ENCODE measurements at places on chromosomes 5 and 9. TPM values are rescaled to one million over a fixed set of nuclear protein-coding genes. Genes with fewer than 3 reads are reported as not detected.

Gene C9orf50
- polyA plus RNA-seq: not detected

Gene ANKRD55
- 0.57 TPM for polyA plus RNA-seq

Gene C9orf153
- polyA plus RNA-seq: 0.36 TPM

Gene ADGRD2
- polyA plus RNA-seq: not detected

Gene SLC36A3
- not detected for polyA plus RNA-seq

DNA sequence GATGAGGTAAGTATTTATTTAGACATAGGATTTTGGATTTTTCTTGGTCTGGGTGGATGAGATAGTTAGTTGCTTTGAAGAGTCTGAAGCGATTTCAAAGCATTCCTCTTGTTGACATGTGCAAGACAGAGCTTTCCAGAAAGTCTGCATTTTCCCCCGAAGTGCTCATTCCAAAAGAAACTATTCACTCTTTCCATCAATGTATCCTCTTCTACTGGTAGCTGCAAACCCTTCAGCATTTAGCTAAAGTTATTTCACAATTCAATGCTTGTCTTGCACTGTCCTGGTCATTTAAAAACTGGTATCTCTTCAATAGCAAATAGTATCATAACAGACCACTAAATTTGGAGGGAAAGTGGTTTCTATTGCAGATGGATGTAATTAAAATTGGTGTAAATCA is 13.0 kb downstream of the NREP start:
- DNase-seq: no peak

DNA sequence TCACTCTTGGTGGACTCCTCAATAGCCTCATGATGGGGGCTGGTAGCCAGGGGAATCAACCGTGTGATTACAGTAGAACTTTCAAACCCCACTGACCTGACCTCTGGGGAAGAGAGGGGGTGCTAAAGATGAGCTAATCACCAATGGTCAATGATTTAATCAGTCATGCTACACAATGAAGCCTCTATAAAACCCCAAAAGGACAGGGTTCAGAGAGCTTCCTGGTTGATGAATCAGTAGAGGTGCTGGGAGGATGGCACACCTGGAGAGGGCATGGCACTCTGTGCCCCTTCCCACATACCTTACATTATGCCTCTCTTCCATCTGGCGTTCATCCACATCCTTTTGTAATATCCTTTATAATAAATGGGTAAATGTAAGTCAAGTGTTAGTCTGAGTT is 8.9 kb upstream of the SH3TC2 start:
- DNase-seq: no peak

GRCh38 chr9:115202181-115202580 is 84.2 kb upstream of the TNC start:
- DNase-seq: no peak

- DNase-seq: no peak
Measured at GRCh38 chr5:138338411-138339090, 485 bp downstream of the FAM53C start.

DNA sequence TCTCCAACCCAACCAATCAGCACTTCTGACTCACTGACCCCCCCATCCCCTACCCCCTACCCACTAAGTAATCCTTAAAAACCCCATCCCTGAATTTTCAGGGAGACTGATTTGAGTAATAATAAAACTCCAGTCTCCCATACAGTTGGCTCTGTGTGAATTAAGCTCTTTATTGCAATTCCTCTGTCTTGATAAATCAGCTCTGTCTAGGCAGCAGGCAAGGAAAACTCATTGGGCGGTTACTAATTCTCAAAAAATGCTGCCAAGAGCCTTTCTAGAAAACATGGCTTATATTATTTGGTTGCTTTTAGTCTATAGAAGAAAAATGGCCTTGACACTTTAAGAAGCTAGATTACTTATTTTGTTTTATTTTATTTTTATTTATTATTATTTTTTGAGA is 131.7 kb downstream of the SUSD1 start:
- no peak for DNase-seq

DNA sequence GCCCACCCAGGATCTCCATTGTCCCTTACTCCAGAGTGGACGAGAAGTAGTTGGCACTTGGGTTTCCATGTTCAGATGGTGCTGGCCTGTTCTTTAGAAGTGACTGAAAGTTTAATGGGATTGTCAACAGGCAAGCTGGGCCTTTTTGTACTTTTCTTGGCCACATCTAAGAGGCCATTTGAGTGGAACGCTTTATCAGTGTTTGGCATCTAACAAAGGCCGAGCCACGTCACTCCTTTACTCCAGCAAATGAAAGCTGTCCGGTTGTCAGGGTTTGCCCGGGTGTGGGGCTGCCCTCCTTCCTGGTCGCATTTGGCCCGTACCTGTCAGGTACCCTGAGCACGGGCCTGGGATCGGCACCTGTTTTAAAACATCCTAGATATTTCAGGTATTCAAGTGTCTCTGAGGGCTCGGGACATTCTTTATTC is 71.5 kb downstream of the RCL1 start:
- no peak for DNase-seq

GRCh38 chr5:164306662-164307061 is 801.2 kb downstream of the MAT2B start:
- no peak for DNase-seq

DNA sequence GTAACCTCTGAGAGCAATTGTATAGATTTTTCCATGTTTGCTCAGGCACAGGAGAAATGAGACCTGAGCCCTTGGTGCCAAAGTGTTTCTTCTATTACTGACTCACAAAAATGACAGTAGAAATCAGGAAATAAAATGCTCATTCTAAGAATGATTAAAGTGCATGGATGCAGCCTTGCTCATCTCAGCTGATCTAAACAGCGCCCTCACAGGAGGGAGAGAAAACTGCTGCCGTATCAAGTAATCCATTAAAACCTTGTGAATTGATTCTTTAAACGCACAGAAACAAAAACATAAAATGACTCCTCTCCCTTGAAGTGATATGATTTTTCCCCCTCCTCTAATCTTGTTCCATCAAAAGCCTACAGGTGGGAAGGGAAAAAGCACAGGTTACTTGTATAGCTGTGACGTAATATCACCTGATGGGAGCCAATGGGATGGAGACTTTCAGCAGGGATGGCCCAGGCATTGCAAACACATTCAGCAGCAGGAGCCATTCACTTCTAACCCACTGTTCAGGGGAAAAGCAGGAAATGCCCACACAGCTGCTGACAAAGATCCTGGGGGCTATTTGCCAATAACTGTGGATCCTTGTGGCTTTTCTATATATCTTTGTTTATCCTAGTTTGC is 76.7 kb downstream of the PLCXD3 start:
- no peak for DNase-seq

DNA sequence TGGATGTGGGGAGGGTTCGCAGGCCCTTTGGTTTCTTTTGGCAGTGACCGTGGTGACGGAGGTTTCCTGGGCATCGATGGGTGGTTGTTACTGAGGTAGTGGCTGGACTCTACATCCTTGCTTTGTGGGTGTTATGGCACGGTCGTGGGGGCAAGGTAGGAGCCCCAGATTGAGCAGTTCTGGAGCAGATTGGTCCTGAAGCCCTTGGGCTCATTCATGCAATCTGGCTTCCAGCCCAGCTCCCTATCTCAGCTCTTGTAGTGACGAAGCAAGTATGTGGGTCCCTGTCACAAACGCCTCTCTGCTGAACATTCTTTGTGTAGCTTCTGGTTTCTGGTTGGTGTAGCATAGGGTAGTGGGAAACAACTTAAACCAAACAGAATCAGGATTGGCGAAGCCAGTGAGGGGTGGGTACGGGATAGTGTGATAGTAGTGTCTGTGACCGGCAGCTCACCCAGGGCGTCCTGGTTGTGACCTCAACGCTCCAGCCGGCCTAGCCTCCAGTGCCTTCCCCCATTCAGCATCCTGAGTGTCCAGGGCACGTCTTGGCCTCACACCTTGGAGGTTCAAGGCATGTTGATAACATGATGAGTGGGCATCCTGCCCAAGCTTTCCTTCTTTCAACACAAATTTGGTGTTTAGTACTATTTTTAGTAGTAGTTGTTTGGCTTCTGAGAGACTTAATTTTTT is 2.9 kb downstream of the NDUFS6 start:
- DNase-seq: no peak

- no peak for DNase-seq
Measured at GRCh38 chr9:120161776-120162175, 418.2 kb downstream of the CDK5RAP2 start.

GRCh38 chr5:124551939-124552279 is 194.5 kb downstream of the ZNF608 start:
- DNase-seq: no peak

- no peak for DNase-seq
Measured at GRCh38 chr9:93028448-93029006, 30.0 kb upstream of the SUSD3 start.

GRCh38 chr5:56024810-56025150 is 30.0 kb upstream of the IL6ST start:
- DNase-seq: no peak

Data from muscle of arm (tissue), 14 donors.